ENCODE measurements at places on chromosomes 7 and 10.

DNA sequence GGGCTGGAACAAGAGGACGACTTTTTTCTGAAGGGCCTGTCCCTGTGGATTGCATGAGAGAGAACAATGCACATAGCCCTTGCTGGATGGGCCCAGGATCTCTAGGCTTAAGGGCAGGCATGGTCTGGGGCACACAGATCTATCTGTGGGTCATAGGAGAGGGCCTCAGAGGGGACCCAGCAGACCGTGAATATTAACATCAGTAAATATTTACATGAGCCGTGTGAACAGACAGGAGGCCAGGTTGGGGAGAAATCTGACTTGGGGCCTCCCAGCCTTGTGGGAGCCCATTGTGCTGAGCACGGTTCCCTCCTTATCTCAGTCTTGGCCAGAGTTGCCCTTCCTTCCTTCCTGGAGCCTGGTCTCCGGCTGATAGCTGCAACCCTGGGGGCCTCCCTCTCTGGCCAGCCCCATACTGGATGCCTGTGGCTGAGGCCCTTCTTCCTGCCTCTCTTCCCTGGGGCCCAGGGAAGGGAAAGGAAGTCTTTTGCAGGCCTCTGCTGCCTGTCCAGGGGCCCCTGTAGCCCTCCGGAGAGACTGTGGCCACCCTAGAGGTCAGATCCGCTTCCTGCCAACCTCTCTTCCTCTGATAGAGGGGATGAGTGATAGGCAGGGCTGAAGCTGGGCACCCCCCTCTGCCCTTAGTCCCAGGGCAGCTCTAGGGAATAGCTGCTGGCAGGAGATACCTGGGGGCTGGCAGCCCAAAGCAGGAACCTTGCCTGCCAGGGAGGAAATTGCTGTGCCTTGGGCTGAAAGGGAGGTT is 44.5 kb upstream of the TRIM8 start:
- DNase-seq: no peak

- DNase-seq: no peak
Measured at GRCh38 chr10:132272231-132272971, 35.3 kb downstream of the STK32C start.

DNA sequence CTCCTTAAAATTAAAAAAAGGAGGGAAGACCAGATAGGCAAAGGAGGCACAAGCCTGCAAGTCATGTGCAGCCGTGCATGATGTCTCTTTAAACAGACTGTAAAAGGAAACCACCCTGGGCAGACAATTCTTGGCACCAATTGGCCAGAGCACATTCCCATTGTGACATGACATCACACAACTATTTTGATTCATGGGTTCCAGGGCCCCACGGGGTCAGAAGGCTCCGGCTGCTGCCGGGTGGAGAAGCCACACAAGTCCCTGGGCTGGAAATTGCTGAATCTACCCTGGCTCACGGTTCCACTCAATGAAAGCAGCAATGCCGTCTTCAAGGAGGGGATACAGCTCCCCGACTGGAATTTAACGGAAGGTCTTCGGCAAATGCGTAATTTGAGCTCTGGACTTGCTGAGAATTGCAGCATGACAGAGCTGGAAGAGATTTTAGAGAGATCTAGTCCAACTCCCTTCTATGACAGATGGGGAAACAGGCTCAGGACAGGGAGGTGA is 140.5 kb downstream of the PRKAG2 start:
- DNase-seq: peak; percentile 77

DNA sequence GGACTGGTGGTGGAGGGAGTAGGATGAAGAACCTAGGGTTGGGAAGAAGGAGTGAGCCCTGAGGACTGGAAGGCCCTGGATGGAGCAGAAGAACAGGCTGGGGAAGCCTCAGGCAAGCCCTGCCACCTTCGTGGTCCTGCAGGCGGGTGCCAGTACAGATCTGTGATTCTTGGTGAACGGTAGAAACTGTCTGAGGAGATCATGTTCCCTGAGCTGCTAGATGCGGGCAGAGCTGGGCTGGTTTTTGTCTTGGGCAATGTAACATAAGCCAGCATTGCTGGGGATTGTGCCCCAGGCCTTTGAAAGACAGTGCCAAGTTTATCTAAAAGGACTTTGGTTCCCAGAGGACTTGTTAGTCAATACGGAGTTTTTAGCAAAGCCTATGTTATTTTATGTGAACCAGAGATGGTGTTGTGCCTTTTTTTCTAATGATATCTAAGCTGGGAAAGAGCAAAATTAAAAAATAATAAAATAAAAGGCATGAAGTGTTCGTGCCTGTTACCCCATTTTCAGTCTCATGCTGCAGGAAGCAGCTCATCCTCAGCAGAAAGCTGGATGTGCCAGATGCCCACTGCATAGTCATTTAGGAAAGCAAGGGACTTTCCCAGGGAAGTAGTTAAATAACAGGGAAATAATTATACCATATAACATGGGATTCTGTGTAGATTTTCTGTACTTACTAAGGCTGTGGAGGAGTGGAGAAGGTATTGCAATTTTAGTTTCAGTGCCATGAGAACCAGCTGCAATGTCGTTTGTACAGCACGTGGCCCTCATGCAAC is 24.4 kb upstream of the FIGNL1 start:
- DNase-seq: no peak

DNA sequence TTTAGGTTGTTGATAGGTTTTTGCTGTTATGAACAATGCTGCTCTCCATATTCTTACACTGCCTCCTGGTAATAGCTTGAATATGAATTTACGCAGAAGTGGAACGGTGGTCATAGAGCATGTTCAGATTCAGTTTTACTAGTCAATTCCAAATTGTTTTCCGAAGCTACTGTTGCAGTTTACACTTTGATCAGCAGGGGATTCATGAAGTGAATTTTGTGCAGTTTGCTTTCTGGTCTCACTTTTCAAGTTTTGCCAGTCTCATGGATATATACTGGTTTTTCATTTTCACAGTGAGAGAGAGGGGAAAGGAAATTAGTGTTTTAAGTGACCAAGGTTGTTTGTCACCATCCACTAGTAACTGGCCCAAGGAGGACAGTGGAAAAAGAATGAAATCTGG is 171.3 kb downstream of the PRKCQ start:
- DNase-seq: no peak

GRCh38 chr10:71220689-71221540 is 8.5 kb downstream of the UNC5B start:
- peak; percentile 74 for DNase-seq

GRCh38 chr10:5143137-5143536 is 41.8 kb downstream of the AKR1C8 start:
- DNase-seq: no peak

DNA sequence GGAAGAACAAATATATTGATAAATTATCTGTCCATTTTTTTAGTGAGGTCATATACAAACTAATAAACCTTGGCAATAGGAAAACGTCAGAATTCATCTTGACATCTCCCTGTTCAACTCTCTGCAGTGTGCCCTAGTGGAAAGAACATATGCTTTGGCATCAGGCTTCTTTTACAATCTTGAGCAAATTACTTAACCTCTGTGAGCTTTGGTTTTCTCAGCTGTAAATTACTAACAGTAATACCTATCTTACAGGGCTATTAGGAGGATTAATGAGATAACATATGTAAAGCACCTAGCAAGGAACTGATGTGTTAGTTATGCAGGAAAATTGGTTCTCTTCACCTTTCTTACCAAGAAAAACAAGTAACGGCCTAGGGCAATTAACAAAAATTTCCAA is 161.8 kb downstream of the PHTF2 start:
- DNase-seq: no peak

GRCh38 chr7:41110186-41110585 is 592.7 kb downstream of the INHBA start:
- no peak for DNase-seq

DNA sequence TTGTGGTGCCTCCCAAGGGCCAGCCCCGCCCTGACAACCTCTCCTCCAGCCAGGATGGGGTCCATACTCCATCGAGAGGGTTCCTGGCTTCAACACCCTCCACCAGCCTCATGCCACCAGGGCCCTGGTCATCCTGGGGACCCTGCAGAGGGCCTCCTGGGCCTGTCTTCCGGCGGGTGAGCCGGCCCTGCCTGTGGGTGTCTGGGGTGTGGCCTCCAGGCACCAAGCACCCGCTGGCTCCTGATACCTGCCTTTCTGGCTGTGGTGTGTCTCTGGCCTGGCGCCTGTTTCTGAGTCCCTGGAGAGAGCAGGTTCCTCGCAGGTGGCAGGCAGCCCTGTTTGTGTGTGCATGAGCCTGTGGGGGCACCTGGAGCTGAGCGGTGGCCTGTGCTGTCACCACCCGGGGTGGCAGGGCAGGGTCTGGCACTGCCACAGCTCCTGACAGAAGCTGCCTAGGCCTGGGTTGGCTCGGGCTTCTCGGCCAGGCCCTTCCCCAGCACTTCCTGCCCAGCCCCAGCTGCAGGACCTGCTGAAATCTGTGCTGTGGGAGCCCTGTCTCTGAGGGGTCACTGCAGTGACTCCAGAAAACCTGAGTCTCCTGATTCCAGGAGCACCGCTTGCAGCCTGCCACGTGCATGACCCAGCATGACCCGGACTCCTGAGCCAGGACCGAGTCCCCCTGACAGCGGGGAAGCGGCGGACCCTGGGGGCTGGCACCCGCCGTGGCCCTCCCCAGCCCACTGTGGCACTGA is 18.4 kb downstream of the ADAM8 start:
- DNase-seq: no peak

GRCh38 chr7:128122576-128123290 is 91.5 kb upstream of the LRRC4 start:
- no peak for DNase-seq

GRCh38 chr7:37901890-37902524 is 14.6 kb downstream of the SFRP4 start:
- peak; percentile 18 for DNase-seq

All from A673 (cell line).